ENCODE measurements at places on chromosomes 6 and 20.

DNA sequence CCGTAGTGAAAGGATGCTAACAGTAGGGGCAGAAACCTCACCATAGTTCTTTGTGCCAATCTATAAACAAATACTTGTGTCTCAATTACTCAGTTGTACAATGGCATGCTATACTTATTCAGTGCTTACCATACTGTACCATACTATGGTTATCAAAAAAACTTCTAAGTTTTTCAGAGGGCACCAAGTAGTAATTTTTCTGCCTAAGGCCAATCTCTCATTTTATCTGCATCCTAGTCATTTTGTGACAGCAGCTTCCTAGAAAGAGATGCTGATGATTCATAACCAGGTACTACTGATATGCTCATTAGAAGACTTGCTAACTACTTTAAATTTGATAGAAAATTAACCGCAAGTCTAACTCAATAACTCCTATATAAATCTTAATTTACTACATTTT is 42.9 kb downstream of the TMEM244 start:
- DNase-seq = no peak

GRCh38 chr20:2305029-2305428 is 9.2 kb downstream of the TGM3 start:
- DNase-seq = no peak

DNA sequence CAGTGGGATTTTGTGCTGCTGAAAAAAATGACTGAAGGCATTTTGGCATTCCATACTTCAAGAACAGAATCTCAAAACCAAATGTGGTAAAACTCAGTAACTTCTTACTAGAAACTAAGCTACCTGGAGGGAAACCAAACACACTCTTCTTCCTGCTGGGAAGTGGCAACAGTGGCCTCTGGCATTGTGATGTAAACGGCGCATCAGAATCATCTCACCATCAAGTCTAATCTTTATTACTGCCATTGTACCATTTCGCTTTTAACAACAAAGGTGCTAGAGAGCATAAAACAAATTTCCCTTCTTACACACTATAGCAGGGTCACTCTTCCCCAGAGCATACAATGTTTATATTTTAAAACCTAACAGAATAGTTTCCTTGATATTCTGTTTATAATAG is 101.6 kb upstream of the CEP162 start:
- DNase-seq = no peak

DNA sequence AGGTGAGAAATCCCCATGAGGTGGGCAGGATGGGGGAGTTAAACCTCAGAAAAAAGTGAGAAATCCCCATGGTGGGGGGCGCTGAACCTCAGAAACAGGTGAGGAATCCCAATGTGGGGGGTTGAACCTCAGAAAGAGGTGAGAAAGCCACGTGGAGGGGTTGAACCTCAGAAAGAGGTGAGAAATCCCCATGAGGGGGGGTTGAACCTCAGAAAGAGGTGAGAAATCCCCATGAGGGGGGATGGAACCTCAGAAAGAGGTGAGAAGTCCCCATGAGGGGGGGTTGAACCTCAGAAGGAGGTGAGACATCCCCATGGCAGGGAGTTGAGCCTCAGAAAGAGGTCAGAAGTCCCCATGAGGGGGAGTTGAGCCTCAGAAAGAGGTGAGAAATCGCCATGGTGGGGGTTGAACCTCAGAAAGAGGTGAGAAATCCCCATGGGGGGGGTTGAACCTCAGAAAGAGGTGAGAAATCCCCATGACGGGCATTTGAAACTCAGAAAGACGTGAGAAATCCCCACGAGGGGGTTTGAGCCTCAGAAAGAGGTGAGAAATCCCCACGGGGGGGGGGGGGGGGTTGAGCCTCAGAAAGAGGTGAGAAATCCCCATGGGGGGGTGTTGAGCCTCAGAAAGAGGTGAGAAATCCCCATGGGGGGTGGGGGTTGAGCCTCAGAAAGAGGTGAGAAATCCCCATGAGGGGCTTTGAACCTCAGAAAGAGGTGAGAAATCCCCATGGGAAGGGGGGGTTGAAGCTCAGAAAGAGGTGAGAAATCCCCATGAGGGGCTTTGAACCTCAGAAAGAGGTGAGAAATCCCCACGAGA is 14.3 kb upstream of the GOPC start:
- no peak for DNase-seq

GRCh38 chr20:25090492-25091429 is 8.8 kb upstream of the VSX1 start:
- no peak for DNase-seq

GRCh38 chr6:137165375-137166246 is 7.8 kb downstream of the IL22RA2 start:
- DNase-seq = no peak

Data from HS-5 (cell line).